CD4-positive, alpha-beta memory T cell (primary cell): ENCODE measurements at places on chromosomes 2 and 18. TPM values are rescaled to one million over a fixed set of nuclear protein-coding genes. Genes with fewer than 3 reads are reported as not detected.

The SKOR2 gene
- total RNA-seq, result not detected

The SLC30A3 gene
- total RNA-seq, result not detected

The MYOM1 gene
- total RNA-seq, result 3.5 TPM

The COL3A1 gene
- not detected for total RNA-seq

The TGFA gene
- 4.2 TPM for total RNA-seq

The MOGAT1 gene
- not detected for total RNA-seq

The IER3IP1 gene
- 9.0 TPM for total RNA-seq

The GKN2 gene
- not detected for total RNA-seq

The SPP2 gene
- not detected for total RNA-seq

The HOXD9 gene
- not detected for total RNA-seq

DNA sequence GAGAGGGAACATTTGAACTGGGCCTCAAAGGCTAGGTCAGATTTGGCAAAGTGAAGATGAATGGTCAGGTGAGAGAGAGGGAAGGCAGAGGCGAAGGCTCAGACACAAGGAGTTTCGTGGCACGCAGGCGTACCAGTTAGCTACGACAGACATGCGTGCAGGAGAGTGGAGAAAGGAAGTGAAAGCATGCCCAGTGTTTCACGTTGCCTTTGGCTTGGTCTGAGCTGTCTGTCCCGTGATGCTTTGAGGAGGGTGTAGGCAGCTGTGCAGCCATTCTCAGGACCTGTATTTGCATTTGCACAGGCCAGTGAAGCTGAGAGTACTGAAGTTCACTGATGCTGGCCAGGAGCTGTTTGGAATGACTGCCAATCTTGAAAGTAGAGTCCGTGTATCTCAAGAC, 69.5 kb downstream of the HNRNPLL start:
- no peak overlapping the region for H3K27ac ChIP-seq
- H3K36me3 ChIP-seq, result no peaks in the 10 kb centered on the region
- H3K27me3 ChIP-seq, result no peaks in the 10 kb centered on the region
- H3K4me1 ChIP-seq, result peaks cover 9% of the 10 kb centered on the region
- no peak for DNase-seq

GRCh38 chr2:136006658-136007057, 21.2 kb upstream of the DARS1 start:
- H3K4me3 ChIP-seq, result no peak overlapping the region
- DNase-seq, result no peak
- no peak overlapping the region for H3K27ac ChIP-seq
- H3K27me3 ChIP-seq, result no peaks in the 10 kb centered on the region
- H3K4me1 ChIP-seq, result peaks cover 28% of the 10 kb centered on the region
- no peaks in the 10 kb centered on the region for H3K36me3 ChIP-seq

DNA sequence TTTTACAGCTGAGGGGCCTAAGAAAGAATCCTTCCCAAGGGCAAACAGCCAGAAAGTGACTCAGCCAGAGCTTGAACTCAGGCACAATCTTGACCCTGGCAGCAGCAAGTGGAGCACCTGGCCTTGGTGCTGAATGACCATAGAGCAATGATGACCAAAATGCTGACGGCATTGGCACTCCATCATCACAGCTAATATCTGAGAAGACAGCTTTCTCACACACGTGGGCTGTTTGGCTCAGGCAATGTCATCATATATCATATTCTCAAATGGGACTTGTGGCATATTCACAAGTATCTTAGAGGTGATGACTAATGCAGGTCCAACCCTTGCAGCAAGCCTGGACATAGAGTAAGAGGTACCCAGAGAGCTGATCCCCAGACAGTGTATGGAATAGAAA, 443.9 kb upstream of the MYT1L start:
- H3K4me3 ChIP-seq, result no peak overlapping the region
- DNase-seq, result no peak
- H3K4me1 ChIP-seq, result no peaks in the 10 kb centered on the region
- H3K27ac ChIP-seq, result no peak overlapping the region
- no peaks in the 10 kb centered on the region for H3K36me3 ChIP-seq

DNA sequence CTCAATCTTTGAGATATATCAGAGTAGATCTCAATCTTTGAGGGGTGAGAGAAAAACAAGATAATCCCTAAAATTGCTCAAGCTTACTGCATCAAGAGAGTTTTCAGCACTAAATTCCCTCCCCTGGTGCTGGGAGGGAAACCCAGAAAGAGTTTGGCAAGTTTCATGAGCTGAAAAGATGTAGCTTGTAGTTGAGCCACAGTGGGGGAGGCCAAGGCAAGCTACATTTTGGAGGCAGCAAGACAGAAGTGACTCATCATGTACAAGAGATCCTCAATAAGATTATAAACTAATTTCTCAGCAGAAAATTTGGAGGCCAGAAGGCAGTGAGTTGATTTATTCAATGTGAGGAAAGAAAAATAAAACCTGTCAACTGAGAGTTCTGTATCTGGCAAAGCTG, 308.2 kb downstream of the PIEZO2 start:
- H3K4me3 ChIP-seq, result no peak overlapping the region
- no peaks in the 10 kb centered on the region for H3K27me3 ChIP-seq
- no peak for DNase-seq
- no peak overlapping the region for H3K27ac ChIP-seq
- no peaks in the 10 kb centered on the region for H3K4me1 ChIP-seq

DNA sequence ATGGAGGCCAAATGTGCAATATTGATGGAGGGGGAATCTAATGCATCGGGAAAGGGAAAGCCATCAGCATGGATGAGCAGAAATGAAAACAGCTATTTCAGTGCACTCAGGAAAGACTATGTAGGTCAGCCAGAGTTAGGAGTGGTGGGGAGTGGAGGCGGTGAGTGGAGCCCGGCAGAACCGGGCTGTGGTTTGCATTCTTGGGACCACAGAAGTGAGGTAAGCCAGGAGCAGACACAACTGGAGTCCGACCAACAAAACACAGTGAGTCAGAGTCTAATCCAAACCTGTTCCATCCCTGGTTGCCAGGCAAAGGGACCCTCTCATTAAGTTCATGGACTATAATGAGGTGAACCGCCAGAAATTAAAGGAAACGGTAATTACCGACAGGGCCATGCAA, 61.1 kb upstream of the RAB12 start:
- no peaks in the 10 kb centered on the region for H3K36me3 ChIP-seq
- no peak for DNase-seq
- H3K27me3 ChIP-seq, result no peaks in the 10 kb centered on the region
- H3K4me3 ChIP-seq, result no peak overlapping the region

DNA sequence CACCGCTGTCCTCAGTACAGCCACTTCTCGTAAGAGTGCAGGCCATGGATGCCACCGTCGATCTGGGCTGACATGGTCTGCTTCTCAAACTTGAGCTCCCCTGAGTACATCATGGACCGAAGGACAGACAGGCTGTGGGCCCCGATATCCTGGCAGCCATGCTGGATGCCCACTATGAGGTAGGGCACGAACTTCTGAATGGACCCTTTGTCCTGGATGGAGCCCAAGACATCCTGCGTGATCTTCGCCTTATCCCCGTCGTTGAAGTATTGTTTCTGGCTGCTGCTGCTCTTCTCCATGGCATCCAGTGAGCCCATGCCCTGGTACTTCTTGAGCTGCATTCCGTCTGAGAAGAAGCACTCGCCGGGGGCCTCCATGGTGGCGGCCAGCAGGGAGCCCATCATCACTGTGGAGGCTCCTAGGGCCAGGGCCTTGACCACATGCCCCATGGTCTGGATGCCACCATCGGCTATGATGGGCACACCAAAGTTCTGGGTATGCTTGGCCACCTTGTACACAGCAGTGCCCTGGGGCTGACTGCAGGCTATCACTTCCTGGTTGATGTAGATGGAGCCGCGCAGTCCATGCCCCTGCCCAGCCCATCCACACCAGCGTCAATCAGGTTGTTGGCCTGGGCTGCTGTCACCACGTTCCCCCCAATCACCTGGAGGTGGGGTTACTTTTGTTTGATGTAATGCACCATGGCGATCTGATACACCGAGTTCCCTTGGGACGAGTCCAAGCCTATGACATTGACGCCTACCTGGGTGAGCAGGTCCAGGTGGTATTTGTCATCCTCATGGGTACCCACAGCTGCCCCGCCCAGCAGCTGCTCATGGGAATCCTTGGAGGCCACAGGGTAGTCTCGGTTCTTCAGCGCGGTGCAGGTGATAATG, 21.8 kb downstream of the CFLAR start:
- peaks cover 26% of the 10 kb centered on the region for H3K4me1 ChIP-seq
- no peak overlapping the region for H3K4me3 ChIP-seq
- no peaks in the 10 kb centered on the region for H3K27me3 ChIP-seq
- H3K27ac ChIP-seq, result no peak overlapping the region

DNA sequence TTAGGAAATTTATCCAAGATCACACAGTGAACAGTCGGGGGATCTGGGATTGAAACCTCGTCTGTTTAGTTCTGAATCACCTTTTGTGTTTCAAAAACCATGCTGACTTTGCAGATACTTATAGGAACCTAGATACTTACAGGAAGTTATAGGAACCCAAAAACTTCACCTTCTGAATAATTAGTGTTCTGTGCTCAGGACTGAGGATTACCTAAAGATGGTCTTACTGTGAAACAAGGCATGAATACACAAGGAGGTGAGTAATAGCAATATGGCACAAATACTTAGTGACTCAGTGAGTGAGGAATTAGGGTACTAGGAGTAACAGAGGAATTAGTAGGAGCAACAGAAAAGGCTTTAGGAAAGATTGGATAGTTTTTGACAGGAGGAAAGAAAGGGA, 145.5 kb downstream of the LRATD1 start:
- H3K27ac ChIP-seq, result no peak overlapping the region
- H3K4me1 ChIP-seq, result no peaks in the 10 kb centered on the region
- DNase-seq, result no peak
- H3K27me3 ChIP-seq, result no peaks in the 10 kb centered on the region
- no peaks in the 10 kb centered on the region for H3K36me3 ChIP-seq

DNA sequence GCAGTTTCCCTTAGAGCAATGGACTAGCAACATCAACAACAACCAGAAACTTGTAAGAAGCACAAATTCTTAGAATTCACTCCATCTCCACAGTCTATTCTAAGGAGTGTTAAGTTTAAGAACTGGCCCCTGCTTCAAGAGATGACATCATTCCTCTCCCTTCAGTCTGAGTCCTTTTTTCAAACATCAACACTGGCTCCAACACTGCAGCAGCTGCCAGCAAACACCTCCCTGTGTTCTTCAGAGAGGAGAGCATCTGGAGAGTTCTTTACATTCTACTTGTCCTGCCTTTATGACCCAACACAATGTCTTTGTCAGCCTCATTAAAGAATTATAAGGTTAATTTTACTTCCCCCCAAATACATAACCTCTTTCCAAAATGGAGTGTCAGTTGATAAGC, 122.3 kb downstream of the HNMT start:
- no peak overlapping the region for H3K4me3 ChIP-seq
- no peak overlapping the region for H3K27ac ChIP-seq
- DNase-seq, result no peak
- no peaks in the 10 kb centered on the region for H3K36me3 ChIP-seq

GRCh38 chr18:13403786-13404549, 185.4 kb downstream of the LDLRAD4 start:
- H3K4me1 ChIP-seq, result no peaks in the 10 kb centered on the region
- DNase-seq, result no peak
- H3K27ac ChIP-seq, result no peak overlapping the region

- no peaks in the 10 kb centered on the region for H3K4me1 ChIP-seq
- no peak overlapping the region for H3K27ac ChIP-seq
- H3K4me3 ChIP-seq, result no peak overlapping the region
- DNase-seq, result no peak
- no peaks in the 10 kb centered on the region for H3K36me3 ChIP-seq
- H3K27me3 ChIP-seq, result no peaks in the 10 kb centered on the region
Observed at GRCh38 chr2:182446087-182446486, 19.3 kb upstream of the PDE1A start.

- H3K36me3 ChIP-seq, result no peaks in the 10 kb centered on the region
- H3K27ac ChIP-seq, result no peak overlapping the region
- no peaks in the 10 kb centered on the region for H3K27me3 ChIP-seq
- H3K4me3 ChIP-seq, result no peak overlapping the region
Observed at GRCh38 chr2:107589079-107589491, 237.6 kb upstream of the RGPD4 start.

DNA sequence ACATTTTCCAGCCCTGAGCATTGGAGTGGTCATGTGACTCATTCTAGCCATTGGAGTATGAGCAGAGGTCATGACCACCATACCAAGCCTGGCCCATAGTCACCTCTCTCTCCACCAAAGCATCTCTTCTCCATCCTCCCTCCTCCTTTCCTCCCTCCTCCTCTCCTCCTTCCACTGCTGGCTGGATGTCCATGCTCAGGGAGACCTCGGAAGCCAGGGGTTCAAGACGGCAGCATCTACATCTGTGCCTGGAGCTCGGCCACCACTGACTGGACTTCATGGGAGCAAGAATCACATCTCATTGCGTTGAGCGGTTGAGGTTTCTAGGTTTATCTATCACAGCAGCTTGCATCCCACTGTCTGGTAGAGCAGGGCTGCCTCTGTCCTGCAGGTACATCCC, 252.4 kb downstream of the NDUFA10 start:
- H3K4me1 ChIP-seq, result no peaks in the 10 kb centered on the region
- DNase-seq, result no peak
- H3K36me3 ChIP-seq, result no peaks in the 10 kb centered on the region
- no peak overlapping the region for H3K27ac ChIP-seq

GRCh38 chr2:160465002-160465401, 28.6 kb downstream of the RBMS1 start:
- DNase-seq, result no peak
- H3K36me3 ChIP-seq, result no peaks in the 10 kb centered on the region
- H3K4me1 ChIP-seq, result peaks cover 46% of the 10 kb centered on the region
- no peak overlapping the region for H3K27ac ChIP-seq

- H3K4me3 ChIP-seq, result no peak overlapping the region
- no peak overlapping the region for H3K27ac ChIP-seq
- H3K27me3 ChIP-seq, result peaks cover 13% of the 10 kb centered on the region
- DNase-seq, result no peak
- no peaks in the 10 kb centered on the region for H3K36me3 ChIP-seq
Observed at GRCh38 chr2:134703426-134703825, 15.4 kb downstream of the TMEM163 start.

DNA sequence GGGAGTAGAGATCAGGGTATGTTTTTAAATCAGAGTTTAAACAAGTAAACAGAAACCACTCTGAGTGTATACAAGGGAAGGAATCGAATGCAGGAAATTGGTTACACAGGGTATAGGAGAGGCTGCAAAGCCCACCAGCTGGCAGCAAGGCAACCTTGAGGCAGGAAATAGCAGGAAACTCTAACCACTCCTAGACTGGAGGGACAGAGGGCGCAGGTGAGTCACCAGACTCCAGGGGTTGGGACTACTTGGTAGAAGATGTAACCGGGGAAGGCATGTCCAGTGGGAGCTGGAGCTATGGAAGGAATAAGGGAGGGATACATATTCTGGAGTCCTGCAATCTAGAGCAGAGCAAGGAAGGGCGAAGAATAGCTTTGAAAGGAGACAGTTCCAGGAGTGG, 152.3 kb downstream of the MEIS1 start:
- H3K27ac ChIP-seq, result no peak overlapping the region
- no peaks in the 10 kb centered on the region for H3K4me1 ChIP-seq
- H3K4me3 ChIP-seq, result no peak overlapping the region
- H3K27me3 ChIP-seq, result peaks cover 14% of the 10 kb centered on the region
